ENCODE measurements at places on chromosomes 4 and X. TPM values are rescaled to one million over a fixed set of nuclear protein-coding genes. Genes with fewer than 3 reads are reported as not detected.

ATP10D gene
- polyA plus RNA-seq = 30.2 TPM

MAGEB2 gene
- not detected for polyA plus RNA-seq

ODAM gene
- polyA plus RNA-seq = not detected

LGI2 gene
- polyA plus RNA-seq = not detected

FRMPD3 gene
- polyA plus RNA-seq = 0.01 TPM

CNKSR2 gene
- polyA plus RNA-seq = 0.65 TPM

PCDH7 gene
- 15.1 TPM for polyA plus RNA-seq

DDX60 gene
- 2.6 TPM for polyA plus RNA-seq

TMEM150C gene
- 0.07 TPM for polyA plus RNA-seq

MAGEA2 gene
- not detected for polyA plus RNA-seq

SPANXN4 gene
- polyA plus RNA-seq = not detected

IL3RA gene
- polyA plus RNA-seq = not detected

DNA sequence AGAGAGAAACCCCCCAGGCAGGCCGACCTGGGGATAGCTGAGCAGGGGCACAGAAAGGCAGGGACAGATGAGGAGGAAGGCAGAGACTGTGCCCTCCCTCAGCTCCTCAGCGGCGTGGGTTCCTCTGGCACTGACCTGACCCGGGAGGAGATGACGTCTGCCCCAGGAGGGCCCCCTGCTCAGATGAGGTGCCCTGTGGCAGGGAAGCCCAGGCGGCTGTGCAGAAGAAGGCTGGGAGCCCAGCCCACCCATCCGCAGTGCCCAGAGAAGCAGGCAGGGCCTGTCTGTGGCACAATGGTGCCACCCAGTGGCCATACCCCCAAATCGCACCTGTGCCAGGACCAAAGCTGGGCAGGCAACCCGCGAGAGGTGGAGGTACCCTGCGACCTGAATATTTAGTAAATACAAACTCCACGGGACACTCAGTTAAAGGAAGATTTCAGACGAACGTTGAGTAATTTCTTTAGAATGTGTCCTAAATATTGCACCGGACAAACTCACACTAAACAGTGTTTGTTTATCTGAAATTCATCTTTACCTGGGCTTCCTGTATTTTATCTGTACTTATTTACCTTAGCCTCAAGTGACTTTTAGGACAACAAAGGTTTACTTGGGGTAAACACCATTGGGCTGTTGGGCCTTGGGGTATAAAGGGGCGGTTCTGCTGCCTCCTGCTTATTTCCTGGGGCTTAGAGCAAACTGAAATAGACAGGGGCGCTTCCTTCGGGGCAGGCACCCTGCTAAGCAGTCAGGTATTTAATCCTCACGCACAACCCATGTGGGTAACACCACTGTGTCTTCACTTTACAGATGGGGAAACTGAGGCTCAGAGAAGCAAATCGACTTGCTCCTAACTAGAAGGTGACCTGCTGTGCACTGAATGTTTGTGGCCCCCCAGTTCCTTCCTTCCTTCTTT, 46.5 kb upstream of the HMX1 start:
- DNase-seq = peak; percentile 19

DNA sequence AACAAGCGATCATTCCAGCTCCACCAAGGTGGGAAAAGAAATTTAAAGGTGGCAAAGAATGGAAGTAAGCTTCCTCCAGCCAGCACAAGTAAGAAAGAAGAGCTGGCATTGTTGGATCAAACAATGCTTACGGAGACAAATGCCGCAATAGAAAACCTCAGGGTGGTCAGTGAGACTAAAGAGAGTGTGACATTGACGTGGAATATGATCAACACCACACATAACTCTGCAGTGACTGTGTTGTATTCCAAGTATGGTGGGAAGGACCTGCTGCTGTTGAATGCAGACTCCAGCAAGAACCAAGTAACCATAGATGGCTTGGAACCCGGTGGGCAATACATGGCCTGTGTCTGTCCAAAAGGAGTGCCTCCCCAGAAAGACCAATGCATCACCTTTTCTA, 22.2 kb downstream of the LRIT3 start:
- no peak for DNase-seq

GRCh38 chrX:29940750-29941149, 274.6 kb upstream of the MAGEB2 start:
- no peak for DNase-seq

DNA sequence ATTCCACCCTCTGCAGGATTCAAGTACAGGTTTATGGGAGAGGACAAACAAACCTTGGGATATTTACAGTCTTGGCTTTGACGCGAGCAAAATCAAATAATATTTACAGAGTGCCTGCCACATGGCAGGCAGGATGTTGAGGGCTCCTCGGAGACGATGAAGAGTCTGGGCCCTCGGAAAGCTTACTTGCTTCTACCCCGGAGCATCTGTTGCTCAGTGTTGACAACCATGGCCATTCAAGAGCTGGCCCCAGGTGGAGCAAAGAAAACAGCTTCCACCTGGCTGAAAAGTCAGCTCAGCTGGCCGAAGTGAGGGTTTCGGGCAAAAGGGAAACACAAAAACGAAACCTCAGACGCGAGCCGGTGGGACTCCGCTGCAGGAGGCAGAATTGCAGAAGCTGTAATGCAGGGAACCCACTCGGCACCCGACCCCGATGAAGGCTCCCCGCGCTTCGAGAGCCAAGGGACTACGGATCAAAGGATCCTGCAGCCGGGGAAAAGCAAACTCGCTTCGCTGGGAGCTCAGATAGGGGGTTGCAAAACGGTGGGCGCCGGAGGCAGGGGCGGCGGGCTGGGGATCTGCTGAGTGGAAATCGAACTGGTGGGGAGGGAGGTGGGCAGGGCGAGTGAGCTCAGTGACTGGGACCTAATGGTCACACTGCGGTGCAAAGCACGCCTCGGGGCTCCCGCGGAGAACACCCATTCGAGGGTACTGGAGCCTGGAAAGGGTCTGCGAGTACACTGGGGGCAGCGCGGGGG, 805 bp downstream of the ATP8A1 start:
- no peak for DNase-seq

DNA sequence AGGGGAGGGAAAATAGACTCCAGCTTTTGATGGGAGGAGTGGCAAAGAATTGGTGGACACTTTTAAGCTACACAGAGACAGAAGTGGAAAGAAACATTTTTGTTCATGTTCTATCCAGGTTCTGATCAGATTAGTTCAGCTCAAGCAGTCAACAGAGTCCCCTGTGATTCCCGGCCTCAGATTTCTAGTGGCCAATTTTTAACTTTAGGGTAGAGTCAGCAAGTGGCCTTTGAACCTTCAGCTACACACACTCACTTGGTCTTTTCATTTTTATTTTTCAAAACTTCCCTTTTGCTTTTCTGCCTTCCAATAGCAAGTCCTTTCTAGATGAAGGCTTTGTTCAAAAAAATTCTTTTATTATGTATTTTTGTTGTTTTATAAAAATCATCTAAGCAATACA, 169.2 kb upstream of the RPS6KA3 start:
- no peak for DNase-seq

GRCh38 chrX:154046031-154046781, 26.5 kb upstream of the IRAK1 start:
- DNase-seq = no peak

DNA sequence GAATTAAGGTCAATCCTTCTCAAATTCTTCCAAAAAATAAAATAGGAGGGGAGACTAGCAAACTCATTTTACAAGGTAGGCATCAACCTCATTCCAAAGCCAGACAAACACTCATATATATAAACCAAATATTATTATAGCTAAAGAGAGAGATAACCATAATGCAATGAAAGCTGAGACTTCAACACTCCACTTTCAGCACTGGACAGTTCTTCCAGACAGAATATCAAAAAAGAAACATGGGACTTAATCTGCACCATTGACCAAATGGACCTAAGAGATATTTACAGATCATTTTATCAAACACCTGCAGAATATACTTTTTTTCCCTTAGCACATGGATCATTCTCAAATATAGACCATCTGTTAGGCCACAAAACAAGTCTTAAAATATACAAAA, 15.5 kb upstream of the EDA2R start:
- no peak for DNase-seq

DNA sequence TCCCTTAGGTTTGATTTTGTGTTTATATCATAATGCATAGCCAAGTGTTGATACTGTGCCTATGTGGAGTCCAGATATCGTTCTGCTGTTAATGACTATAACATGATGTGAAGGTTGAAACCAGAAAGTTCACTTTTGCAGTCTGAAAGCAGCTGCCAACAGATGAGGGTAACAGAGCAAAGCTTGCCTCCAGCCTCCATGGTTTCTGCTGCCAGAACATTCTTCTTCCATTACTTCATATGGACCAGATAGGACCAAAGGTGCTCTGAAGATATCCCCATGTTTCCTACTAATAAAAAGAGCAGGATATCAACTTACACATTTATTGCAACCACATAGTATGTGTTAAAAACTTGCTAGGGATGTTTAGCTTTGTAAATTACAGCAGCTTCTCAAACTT, 394.1 kb downstream of the SPRY1 start:
- DNase-seq = no peak

DNA sequence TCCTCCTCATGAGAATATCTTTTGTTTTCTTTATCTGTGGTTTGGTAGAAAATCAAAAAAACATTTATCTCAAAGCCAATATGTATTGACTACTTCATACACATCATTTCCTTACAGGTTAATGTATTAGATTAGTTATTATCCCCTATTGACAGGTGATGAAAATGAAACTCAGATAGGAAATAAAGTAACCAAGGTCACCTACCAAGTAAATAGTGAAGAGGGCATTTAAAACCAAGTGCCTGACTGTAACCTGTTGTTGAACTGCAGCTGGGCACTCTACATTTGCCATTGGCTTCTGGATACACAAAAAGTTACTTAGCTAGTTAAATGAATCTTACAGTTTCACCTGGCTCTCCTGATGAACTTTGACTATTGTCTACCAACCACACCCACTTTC, 41.4 kb upstream of the CTSO start:
- no peak for DNase-seq

GRCh38 chr4:55483315-55483714, 63.4 kb downstream of the CLOCK start:
- DNase-seq = no peak

DNA sequence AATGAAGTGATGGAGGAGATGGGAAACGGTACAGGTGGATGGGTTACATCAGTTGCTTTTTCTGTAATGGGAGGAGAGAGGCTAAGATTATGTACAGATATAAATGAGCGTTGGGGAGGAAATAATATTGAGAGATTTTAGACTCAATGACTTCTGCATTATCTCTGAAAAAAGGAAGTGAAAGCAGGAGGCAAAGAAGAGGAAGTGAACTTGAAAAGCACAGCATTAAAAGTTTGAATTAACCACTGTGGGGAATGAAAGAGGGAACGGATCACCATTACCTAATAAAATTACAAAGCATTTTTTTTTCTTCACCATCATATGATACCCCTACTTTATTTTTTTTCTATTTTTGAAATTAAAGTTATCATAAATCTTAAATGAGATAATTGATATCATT, 1025.5 kb downstream of the RPA4 start:
- no peak for DNase-seq

DNA sequence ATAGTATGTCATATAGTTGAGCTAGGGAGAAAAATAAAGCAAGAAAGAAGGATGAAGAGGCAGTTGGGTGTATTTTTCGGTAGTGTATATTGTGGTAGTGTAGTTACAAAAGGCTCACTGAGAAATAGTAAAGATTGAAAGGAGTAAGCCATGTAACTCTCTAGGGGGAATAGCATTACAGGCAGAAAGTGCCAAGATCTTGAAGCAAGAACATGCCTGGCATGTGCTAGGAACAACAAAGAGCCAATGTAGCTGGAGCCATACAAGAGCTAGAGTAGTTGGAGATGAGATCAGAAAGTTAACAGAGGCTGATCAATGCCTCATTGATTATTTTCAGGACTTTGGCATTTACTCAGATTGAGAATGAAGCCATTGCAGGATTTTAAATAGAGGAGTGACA, 3.0 kb downstream of the ABCE1 start:
- DNase-seq = no peak

DNA sequence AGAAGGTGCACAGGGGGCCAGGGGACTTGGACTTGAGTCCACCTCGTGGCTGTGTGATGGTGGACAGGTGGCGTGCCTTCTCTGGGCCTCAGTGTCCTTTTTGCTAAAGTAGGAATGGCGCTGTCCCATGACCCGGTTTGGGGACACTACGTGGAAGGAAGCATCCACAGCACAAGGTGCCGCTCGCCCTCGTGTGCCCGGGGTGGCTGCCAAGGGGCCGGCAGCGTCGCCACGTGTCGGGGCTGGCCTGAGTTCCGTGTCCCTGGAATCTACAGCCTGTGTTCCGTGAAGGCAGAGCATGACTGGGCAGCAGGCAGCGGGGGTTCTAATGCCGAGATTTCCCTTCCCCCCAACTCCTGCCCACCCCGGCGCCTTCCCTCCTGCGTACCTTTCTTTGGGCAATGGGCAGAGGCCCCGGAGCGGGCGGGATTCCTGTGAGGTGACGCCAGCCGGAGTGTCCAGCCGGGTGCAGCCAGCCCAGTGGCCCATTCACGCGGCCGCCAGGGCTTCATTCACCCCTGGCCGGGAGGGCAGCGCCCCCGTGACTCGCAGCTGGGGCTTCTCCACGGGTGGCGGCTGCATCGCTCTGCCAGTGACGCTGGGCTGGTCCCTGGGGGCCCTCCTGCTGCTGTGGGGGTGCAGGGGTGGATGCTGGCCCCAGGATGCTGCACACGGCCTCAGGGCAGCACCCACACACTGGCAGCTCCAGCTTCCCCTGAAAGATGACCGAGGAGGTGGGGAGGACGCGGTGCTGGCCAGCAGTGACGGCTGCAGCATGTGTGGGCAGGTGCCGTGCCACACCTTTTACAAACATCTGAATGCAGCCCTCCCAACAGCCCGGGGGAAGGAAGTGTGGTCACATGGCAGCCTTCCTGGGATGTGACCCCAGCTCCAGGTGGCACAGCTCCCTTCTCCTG, 21.2 kb downstream of the DOK7 start:
- DNase-seq = peak; percentile 87

DNA sequence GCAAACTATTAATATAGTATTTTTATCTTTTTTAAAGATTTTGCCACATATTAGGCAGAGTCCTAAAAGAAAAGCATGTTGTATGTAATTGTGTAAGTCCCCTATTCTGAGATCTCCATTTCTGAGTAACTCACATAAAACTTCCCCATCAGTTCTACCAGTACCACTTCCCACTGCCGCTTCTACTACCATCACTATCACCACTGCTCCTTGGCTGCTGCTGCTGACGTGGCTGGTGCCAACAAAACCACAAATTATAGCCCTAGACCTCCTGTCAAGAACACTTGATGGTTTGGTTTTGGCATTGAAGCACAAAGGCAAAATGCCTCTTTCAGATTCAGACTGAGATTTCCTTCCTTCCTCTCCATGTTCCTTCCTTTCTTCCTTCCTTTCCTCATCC, 106.4 kb downstream of the MMRN1 start:
- no peak for DNase-seq

GRCh38 chr4:24112466-24112865, 222.6 kb upstream of the PPARGC1A start:
- no peak for DNase-seq

- DNase-seq = peak; percentile 81
Measured at GRCh38 chrX:100090931-100091330, 319.1 kb downstream of the PCDH19 start.

GRCh38 chrX:106672527-106672926, 54.0 kb upstream of the RNF128 start:
- peak; percentile 93 for DNase-seq

DNA sequence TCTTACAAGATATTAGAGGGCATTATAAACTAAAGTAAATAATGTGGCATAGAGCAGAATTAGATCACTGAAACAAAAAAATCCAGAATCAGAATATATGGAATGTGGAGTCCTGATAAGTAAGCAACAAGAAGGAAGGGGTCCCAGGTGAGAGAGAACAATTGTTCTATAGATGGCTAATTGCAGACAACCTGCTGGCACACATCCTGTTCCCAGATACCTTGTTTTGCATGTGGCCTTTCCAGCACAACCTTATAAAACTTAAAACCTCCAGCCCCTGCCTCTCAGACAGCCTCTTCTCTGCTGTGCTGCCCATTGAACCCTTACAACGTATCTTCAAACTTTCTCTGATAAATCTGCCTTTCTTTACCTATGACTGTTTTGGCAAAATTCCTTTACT, 4.7 kb upstream of the ZNF674 start:
- DNase-seq = no peak
